CD8-positive, alpha-beta memory T cell (primary cell): ENCODE measurements at places on chromosomes 1 and 21. TPM values are rescaled to one million over a fixed set of nuclear protein-coding genes. Genes with fewer than 3 reads are reported as not detected.

Gene MYBPH
- total RNA-seq = not detected

Gene CD1D
- not detected for total RNA-seq

Gene AADACL4
- total RNA-seq = not detected

Gene ZBTB8B
- not detected for total RNA-seq

Gene NLRP3
- total RNA-seq = 1.8 TPM

Gene IL23R
- 1.6 TPM for total RNA-seq

Gene NBPF19
- total RNA-seq = 16.6 TPM

Gene S100A5
- total RNA-seq = 1.5 TPM

Gene FCRL5
- total RNA-seq = not detected

Gene DIO1
- total RNA-seq = not detected

Gene PRAMEF25
- total RNA-seq = not detected

Gene PTGS2
- 3.7 TPM for total RNA-seq

Gene NR5A2
- total RNA-seq = not detected

Gene AMY1B
- not detected for total RNA-seq

Gene ADAMTS1
- not detected for total RNA-seq

Gene FCRLB
- total RNA-seq = 0.24 TPM
